ENCODE measurements at places on chromosomes 3 and 15.

- no peak for DNase-seq
Observed at GRCh38 chr15:71677352-71677751, 133.0 kb upstream of the NR2E3 start.

GRCh38 chr3:165502707-165503106, 306.5 kb upstream of the SLITRK3 start:
- DNase-seq = no peak

DNA sequence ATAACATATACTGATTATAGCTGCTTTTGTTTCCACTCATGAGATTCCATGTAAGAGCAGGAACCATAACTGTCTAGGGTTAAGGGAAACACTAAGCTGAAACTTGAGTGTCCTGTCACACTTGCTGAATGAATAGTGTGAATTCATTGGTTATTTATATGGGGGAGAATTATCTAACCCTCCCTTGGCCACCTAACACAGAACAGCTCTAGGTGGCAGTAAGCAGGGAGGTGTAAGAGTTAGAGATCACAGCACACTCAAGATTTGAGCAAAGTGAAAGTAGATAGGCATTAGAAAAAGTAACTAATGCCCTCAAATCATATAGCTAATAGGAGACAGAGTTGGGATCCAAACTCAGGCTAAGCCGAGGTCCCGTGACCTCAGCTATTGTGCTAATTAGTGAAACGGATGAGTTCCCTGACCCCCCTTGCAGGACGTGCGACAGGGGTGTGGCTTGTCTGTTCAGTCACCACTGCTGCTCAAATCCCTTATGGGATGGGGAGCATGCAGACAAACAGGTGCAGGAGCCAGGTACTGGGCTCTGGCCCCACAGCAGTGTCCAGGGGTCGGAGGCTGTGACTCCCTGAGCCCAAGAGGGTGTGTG, 27.7 kb upstream of the ANO10 start:
- no peak for DNase-seq

GRCh38 chr15:78306176-78306774, 6.9 kb upstream of the SKIC8 start:
- DNase-seq = no peak

GRCh38 chr15:57251941-57252340, 124.4 kb upstream of the CGNL1 start:
- DNase-seq = no peak

DNA sequence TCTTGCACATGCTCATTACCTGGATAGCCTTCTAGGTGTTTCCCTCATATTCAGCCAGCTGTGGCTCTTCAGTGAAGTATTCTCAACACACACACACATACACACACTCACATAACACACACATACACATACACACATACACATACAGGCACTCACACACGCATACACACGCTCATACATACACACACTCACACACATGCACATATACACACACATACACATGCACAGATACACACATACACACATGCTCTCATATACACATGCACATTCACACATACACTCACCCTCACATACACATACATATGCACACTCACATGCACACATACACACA, 41.2 kb downstream of the GRK7 start:
- no peak for DNase-seq

- no peak for DNase-seq
Observed at GRCh38 chr3:179957264-179957845, 79.4 kb downstream of the PEX5L start.

DNA sequence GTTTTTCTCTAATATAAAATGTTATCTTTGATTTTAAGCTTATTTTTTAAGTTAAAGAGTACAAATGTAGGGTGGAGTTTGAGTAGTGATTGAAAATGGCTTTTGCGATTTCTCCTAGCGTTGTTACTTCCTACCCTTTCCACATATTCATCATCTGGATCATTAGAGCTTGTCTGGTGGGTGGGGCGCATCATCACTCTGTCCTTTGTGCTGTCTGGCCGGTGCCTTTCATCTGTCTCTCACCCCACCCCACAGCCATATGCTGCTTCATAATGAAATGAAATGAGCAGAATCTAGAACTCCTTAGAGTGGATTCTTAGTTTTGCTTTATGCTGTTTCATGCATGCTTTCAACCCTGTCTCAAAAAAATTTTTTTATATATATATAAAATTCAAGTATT, 44.3 kb downstream of the ATP1B3 start:
- DNase-seq = no peak

DNA sequence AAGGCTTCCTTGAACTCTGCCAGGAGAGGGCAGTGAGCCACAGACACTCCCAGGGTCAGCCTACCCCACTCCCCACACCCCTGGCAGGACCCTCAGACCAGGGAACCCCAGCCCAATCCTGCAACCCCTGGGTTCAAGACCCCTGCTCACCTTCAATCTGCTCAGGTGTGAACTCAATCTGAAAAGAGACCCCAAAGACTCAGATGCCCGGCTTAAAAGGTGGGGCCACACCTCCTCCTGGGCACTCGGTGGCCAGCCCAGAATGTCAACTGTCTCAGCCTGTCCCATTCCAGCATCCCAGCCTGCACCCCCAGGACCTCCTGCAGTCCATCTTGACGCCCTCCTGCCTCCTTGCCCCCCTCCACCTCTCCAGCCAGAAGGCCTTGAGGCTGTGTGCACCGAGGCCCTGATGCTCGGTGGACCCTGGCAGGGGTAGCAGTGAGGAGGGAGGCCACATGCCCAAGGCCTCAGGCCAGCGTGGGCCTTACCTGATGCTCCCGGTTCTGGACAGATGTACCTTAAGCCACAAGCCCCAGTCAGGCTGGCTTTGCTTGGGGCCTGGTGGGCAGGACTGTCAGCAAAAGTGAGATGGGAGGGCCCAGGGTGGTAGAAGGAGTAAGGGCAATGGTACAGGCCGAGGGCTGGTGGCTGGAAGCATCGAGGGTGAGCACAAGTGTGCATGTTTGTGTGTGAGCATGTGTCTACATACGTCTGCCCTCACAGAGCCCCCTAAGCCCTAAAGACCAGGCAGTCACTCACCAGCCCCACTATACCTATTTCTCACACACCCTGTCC, 2.2 kb downstream of the MYL3 start:
- DNase-seq = no peak

GRCh38 chr3:65948841-65949573, 89.7 kb downstream of the MAGI1 start:
- DNase-seq = no peak

GRCh38 chr3:65534805-65535204, 503.9 kb downstream of the MAGI1 start:
- no peak for DNase-seq

DNA sequence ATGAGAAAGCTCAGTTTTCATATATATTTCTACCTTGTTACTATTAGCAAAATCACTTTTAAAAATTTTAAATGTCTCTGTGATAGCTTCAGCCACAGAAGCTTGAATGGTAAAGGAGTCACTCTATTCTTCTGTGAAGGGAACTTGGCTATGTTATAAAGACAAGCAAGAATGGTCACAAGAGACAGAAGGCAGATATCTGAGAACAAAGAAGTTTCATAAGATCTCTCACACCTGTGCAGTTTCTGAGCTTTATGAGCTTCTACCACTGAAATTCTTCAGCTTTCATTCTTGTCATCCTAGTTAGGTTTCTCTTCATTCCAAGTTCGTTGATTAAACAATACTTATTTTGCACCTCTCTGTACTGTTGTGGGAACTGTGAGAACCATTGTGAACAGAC, 853.4 kb downstream of the IGSF11 start:
- no peak for DNase-seq

GRCh38 chr15:73985101-73985873, 6.8 kb downstream of the STOML1 start:
- no peak for DNase-seq

GRCh38 chr3:196292286-196292923, 4.9 kb upstream of the PCYT1A start:
- no peak for DNase-seq

- DNase-seq = no peak
Observed at GRCh38 chr3:183268366-183268765, 15.3 kb downstream of the B3GNT5 start.

- DNase-seq = no peak
Observed at GRCh38 chr3:60365360-60365759, 885.9 kb downstream of the FHIT start.

GRCh38 chr15:83243634-83244033, 36.0 kb upstream of the HDGFL3 start:
- no peak for DNase-seq

- no peak for DNase-seq
Observed at GRCh38 chr15:80844011-80844732, 65.0 kb downstream of the CEMIP start.

- DNase-seq = no peak
Observed at GRCh38 chr15:40066589-40066988, 27.6 kb upstream of the SRP14 start.

DNA sequence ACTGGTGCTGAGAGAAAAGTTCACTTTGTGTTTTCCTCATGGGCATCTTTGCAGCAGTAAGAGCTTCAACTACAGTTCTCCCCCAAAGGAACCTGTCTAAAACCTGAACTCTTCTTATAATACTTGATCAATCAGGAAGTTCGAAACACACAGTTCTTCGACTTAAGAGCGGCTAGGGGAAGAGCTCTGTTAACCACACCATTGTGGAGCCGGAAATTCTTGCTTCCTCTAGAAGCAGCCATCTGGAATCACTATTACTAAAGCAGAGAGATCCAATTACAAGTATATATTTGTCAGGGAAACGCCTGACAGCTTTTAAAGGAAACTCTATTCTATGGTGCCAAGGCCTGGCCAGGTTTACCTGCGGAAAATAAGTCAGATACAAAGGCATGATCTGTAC, 337.3 kb upstream of the CBLB start:
- DNase-seq = no peak

DNA sequence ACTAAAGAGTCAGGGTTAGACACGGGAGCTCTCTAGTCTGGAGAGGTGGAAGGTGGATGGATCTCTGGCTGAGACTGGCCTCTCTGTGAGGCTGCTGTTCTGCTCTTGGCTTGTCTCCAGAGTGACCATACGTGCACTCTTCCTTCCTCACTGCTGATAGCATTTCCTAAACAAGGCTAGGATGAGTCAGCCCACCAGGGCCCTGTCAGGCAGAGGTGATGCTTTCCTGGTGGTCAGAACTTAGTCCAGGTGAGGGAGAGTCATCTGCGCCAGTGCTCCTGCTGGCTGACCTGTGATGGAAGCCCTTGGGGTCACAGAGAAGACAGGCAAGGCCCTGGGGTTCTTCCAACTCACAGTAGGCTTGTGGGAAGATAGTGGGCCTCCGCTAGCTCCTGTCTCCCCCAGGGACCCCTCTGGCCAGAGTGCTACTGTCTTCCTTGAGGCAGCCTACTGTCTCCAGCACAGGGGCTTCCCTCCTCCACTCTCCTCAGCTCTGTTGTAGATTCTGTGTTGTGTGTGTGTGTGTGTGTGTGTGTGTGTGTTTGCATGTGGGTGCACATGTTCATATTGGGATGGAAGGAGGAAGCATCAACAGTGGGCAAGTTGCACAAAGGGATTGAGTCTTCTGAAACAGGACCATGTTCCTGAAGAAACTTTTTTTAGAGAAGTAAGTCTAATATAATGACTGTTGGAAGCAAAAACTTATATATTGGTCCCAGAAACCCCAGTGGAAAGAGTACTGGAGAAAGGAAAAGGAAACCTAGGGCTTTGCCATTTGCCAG, 16.5 kb downstream of the ALPK3 start:
- DNase-seq = no peak

- DNase-seq = no peak
Observed at GRCh38 chr3:177729956-177730681, 532.8 kb upstream of the TBL1XR1 start.

GRCh38 chr3:113658107-113658506, 38.3 kb downstream of the USF3 start:
- no peak for DNase-seq

- DNase-seq = no peak
Observed at GRCh38 chr15:40871749-40872617, 2.1 kb downstream of the RHOV start.

- no peak for DNase-seq
Observed at GRCh38 chr15:29921130-29921601, 98.9 kb upstream of the TJP1 start.

- no peak for DNase-seq
Observed at GRCh38 chr3:81500039-81500438, 261.4 kb downstream of the GBE1 start.

DNA sequence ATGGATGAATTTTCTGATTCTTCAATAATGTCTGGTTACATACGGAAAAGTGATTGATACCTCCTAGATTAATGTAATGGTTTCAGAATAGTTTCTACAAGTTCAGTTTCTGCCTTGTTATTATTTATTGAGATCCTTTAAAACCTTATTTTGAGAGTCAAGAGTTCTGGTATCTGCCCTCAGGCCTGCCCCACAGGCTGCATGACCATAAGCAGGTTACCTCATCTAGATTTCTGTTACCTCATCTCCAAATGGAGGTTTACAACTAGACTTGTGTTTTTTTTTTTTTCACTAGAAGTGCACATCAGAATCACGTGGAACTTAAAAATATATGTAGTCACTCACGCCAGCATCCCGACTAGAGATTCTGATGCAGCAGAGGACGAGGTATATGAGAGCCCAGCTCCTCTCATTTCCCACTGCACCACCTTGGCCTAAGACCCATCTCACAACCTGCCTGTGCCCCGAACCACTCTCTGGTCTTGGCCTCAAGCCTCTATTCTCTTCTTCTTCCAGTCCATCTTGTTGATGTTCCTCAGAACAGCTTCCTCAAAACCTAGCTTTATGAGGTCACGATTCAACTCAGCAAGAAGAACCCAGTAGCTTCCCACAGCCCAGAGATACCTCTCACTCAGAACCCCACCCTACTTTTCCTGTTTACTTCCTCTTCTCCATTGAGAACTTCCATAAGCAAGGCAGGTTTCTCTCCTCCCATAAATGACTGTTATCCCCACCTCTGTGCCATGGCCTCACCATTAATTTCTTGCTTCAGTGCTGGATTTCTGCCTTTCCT, 353.4 kb downstream of the CHST2 start:
- no peak for DNase-seq

DNA sequence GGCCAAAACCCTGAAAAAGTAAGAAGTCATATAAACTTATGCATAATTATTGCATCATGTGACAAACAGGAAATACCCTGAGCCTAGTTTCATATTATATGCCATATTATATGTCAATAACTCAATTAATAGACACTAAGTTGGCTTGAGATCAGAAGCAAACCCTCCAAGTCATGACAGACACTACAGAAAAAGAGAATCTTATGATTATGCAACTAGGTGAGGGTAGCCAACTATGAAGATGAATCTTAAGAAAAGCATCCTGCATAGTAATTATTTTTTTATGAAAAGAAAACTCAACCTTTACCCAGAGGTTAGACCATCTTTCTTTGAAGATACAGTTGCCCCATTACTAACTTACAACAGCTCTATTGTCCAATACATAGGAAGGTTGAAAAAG, 192.4 kb upstream of the VEPH1 start:
- DNase-seq = no peak

GRCh38 chr15:74007820-74008371, 13.4 kb downstream of the PML start:
- DNase-seq = no peak

GRCh38 chr15:71220828-71221227, 105.6 kb downstream of the THSD4 start:
- DNase-seq = no peak

DNA sequence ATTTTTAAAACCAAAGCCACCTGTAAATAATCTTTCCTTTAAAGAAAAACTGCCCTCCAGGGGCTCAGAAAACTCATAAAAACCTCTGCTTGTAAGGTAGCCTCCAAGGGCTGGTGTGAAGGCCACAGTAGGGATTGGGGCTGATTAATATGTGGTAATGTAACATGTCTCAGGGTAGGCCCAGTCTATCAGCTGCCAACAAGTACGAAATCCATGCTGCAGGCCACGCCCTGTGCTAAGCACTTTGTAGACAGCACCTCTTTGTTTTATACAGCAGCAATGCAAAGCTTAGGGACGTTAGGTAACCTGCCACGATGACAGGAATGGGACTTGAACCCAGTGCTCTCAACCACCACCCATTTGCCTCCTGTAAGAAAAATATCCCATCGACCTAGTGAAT, 65.6 kb upstream of the PRICKLE2 start:
- no peak for DNase-seq

Measured in T-helper 9 cell (primary cell).